ENCODE measurements at places on chromosomes 12 and 14. TPM values are rescaled to one million over a fixed set of nuclear protein-coding genes. Genes with fewer than 3 reads are reported as not detected.

Gene GALNT8
- total RNA-seq, result not detected

Gene ERP27
- 12.9 TPM for total RNA-seq

Gene ANO2
- total RNA-seq, result not detected

Gene ADCY4
- total RNA-seq, result 3.8 TPM

Gene RNF41
- total RNA-seq, result 33.1 TPM

Gene NRXN3
- total RNA-seq, result not detected

Gene ETFBKMT
- total RNA-seq, result 1.1 TPM

Gene TWF1
- total RNA-seq, result 23.0 TPM

Gene SMIM41
- not detected for total RNA-seq

Gene TMEM119
- 0.63 TPM for total RNA-seq

Gene AQP2
- total RNA-seq, result not detected

Gene GAS2L3
- 4.1 TPM for total RNA-seq

All from activated naive CD4-positive, alpha-beta T cell treated with anti-CD3 and anti-CD28 coated beads, Interleukin-2, amount 10 ng/mL, durations not matched to agents 5 hours and 36 hours (primary cell).